Activated CD4-positive, alpha-beta T cell treated with anti-CD3 and anti-CD28 coated beads, Interleukin-2, Interleukin-6, amounts not matched to agents 100 ng/mL and 50 ng/mL, durations not matched to agents 16 hours and 8 hours (primary cell): ENCODE measurements at places on chromosomes 5 and 9.

DNA sequence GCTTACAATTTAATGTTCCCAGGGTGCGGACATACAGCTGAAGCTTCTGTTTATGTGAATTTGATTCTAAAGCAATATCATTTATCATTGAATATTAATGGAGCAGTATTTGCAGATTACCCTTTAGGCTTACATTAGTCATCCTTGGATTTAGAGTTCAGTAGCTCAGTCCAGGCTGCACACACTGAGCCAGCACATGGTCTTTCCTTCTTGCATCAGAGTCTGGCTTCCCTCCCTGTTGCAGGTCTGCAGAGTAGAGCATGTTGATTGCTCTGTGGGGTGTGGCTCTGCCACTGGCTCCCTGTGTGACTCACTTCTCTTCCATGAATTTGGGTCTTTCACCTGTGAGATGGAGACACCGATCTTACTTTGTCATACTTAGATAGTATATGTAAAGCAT is 36.8 kb downstream of the NSG2 start:
- DNase-seq: no peak

DNA sequence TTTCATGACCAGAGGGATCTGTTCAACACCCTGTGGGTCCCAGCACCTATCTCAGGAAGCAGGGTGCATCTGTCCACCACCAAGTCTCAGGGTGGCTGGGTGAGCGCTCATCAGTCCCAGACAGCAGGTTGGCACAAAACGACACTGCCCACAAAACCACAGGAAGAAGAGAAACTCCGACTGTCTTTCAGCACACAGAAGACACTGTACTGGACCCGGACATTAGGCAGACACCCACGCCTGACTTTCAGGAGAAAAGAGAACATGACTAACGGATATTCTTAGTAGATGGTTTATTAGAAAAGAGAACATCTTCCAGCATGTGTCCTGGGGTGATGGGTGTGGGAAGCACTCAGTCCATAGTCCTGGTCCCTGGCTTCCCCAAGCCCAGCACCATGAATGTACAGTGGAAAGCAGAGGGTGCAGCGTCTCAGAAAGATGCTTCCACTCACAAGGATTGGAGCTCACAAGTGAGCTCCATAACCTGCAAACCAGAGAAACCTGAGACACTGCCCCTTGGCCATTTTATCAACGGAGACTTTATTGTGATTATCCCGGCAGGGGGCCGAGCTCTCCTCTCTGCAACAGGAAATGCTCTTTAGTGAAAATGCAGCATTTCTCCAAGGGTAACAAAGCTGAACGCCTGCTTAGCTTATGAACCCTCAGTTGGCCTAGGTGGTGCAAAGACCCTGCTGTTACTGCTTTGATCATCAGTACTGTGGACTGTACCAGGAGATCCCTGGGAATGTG is 35.8 kb upstream of the LCP2 start:
- peak; percentile 89 for DNase-seq

- DNase-seq: no peak
Observed at GRCh38 chr5:74322944-74323343, 317.6 kb downstream of the ENC1 start.

DNA sequence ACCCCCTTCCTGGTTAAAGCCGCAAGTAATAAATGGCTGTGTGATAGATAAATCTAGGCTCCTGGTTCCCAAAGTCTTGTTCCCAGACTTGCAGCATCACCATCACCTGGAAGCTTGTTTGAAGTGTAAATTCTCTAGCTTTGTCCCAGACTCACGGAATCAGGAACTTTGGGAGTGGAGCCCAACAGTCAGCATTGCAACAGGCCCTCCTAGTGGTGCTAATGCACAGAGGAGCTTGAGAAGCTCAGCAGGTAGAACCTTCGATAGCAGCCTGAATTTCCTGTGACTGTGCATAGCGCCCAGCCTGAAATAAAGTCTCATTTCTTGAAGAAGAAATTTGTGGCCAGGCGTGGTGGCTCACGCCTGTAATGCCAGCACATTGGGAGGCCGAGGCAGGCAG is 30.3 kb upstream of the MELK start:
- DNase-seq: no peak

DNA sequence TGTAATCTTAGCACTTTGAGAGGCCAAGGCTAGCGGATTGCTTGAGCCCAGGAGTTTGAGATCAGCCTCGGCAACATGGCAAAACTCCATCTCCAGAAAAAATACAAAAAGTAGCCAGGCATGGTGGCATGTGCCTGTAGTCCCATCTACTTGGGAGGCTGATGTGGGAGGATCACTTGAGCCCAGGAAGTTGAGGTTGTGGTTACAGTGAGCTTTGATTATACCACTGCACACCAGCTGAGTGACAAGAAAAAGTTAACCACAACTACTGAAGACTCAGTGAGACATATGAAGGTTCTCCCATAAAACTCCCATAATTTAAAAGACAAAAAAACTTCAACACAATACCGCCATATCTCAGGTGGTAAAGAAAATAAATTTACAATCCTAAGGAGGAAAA is 98.0 kb downstream of the NR6A1 start:
- peak; percentile 15 for DNase-seq

- DNase-seq: peak; percentile 76
Observed at GRCh38 chr5:169302491-169303118, 1.7 kb upstream of the SLIT3 start.

- DNase-seq: peak; percentile 80
Observed at GRCh38 chr9:136283291-136284235, 20.3 kb downstream of the CCDC187 start.

DNA sequence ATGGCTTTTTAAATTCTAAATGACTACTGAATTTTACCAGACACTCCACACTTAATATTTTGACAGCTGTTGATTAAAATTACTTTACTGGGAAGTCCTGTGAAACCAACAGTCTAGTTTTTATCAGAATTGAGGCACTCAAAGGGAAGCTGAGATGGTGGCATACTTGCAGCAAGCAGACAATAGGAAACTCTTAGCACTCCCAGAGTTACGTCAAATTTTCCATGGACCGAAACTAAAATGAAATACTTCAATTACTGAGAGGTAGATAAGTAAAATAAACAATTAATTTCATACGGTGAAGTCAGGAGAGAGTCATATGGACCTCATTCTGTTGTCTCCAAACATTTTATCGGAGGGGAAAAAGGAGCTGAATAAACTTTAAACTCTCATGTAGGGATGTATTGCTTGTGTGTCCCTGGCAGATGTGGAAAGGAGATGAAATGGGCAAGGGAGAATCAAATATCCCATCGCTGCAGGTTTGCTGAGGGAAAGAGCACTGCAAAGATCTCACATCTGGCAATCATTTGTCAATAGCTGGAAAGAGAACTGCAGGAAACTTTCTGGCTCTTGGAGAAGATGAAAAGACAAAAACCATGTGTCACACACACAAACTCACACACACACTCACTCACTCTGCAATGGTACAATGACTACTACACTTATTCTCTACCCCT is 189.4 kb downstream of the BNC2 start:
- DNase-seq: no peak

- DNase-seq: no peak
Observed at GRCh38 chr5:10021248-10021647, 228.4 kb downstream of the ATPSCKMT start.

DNA sequence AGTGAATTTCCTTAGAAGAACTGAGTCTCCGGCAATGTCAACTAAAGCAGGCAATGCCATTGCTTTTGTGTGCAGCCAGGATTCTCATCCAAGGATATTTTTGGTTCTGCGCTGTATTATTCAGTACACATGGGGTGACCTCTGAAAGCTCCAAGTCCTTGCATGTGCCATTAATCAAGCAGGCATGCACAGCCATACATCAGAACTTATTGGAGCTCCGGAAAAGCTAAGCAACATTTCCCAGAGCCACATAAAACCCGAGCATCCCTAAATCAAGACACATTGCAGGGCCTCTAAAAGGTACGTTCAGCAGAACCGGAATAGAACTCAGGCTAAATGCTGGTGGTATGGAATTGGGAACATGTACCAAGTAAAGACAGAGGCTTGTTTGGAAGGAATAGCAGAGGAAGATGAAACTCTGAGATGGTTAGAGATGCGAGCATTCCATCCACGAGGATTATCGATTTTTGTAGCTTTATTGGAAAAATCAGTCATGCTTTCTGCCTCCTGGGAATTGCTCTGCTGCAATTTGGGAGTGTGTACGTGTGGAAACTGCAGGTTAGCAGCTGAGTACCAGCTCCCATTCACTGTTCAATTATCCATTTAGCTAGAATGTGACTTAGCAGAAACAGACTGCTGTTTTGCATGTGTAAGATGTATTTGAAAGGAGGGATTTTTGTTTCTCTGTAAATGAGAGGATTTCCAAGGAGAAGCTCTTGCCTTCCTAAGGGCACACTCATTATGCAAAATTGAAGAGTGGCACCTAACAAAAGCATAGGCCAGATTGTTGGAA is 143.7 kb upstream of the WWC1 start:
- DNase-seq: no peak

GRCh38 chr9:130196643-130197042 is 24.4 kb downstream of the NCS1 start:
- no peak for DNase-seq

DNA sequence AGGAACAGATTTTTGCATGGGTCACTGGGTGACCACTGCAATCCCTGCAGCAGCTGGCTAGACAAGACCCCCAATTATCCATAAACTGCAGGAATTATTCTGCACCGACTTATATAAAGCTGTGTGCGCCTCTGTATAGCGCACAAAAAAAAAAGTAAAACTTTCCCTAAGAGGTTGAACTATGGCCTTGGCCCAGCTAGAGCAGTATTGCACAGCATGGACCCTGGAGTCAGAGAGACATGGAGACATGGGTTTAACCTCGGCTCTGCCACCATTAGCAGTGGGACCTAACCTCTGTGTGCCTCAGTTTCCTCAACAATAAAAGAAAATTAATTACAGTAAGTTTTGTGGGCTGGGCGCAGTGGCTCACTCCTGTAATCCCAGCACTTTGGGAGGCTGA is 17.1 kb upstream of the GRPEL2 start:
- DNase-seq: no peak

DNA sequence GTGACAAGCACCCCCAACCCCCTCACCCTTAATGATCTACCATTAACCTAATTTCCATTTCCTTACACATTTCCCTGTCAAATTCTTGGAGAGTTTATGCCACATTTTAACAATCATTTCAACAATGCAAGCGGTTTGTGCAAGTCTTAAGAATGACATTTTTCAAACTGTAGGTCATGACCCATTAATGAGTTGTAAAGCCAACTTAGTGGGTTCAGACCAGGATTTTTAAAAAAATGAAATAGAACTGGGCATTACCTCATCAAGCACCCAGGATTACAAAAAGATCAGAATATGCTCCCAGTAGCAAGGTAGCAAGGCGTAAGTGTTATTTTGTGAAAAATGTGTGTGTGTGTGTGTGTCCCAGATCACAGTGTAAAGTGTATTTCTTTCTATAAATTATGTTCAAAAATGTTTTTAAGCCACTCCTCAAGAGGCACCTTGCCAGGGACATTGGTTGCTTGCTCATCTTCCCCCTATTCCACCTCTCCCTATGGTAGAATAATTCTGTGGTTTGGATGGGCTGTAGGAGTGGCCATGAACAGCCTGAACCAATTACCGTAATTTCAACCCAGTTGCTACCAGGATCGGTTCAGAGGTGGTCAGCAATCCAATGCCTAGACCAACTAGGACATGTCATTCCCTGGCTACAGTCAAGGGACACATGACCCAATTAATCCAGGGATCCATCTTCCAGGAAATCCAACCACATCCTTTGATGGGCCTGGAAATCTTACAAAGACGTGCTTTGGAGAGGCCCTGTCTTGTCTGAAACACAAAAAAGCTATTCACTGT is 14.4 kb upstream of the TGFBR1 start:
- DNase-seq: no peak

DNA sequence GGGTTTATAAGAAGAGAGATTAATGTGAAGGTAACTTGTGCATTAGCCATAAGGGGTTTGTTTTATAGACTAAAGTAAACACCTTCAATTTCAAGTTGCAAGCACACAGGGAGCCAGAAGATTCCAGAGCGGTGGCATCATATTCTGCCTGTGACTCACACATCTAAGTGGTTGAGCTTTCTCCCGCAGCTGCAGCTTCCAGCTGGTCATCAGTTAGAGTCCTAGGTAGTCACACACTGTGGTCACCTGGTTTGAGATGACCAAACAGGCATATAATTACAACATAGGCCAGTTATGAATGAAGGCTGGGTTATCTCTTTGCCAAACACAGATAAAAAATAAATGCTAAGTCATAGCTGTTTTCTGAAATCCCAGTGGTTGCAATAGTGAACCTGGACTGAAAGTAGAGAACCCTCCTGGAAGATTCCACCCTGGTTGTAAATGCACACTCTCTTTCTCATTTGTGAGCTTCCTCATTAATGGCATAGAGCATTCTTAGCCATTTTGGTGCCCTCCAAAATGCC is 171.3 kb downstream of the GDNF start:
- DNase-seq: no peak

GRCh38 chr9:136174779-136175615 is 29.9 kb downstream of the LHX3 start:
- no peak for DNase-seq

GRCh38 chr5:74289238-74289637 is 351.3 kb downstream of the ENC1 start:
- no peak for DNase-seq

DNA sequence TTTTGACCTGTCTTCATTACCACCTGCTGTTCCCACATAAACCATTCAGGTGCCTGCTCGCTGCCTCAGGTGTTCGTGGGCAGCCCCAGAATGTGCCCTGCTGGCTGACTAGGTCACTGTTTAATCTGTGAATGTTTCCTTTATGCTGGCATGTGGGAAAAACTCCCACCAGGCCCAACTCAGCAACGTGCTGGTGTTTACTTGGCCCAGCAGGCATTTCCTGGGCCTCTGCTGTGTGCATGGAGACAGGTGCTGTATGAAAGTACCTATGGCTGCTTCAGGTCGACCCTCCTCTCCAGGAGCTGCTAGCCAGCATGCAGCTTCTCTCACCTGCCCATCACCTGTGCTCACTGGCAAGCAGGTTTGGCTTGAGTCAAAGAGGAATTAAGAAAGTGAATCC is 65.8 kb downstream of the RAD23B start:
- no peak for DNase-seq

DNA sequence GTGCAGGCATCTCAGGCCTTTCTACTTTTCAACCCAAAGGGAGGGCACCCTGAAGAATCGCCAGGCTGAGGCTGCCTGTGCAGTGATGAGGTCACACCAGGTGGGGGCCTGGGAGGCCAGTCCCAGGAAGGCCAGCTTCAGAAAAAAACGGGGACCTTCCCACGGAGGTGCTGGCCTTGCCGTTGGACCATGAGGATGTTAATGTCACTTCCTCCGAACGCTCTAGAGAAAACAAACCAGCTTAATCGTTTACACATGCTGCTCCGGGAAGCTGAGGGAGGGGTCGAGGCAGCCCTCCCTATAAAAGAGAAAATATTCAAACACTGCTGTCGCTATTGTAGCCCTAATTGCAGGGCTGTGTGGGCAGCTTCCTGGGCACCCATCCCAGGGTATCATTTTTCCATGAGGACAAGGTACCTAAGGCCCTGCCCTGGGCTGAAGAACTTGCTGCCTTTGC is 27.0 kb downstream of the PTGES start:
- DNase-seq: no peak

GRCh38 chr9:134065612-134066419 is 2.0 kb downstream of the BRD3 start:
- peak; percentile 93 for DNase-seq

- DNase-seq: peak; percentile 43
Observed at GRCh38 chr9:135797507-135798262, 95.7 kb downstream of the KCNT1 start.

GRCh38 chr5:10599113-10599512 is 35.2 kb downstream of the ANKRD33B start:
- DNase-seq: no peak

GRCh38 chr5:89105836-89106235 is 222.9 kb upstream of the MEF2C start:
- no peak for DNase-seq

- no peak for DNase-seq
Observed at GRCh38 chr9:92308893-92309292, 15.4 kb upstream of the IARS1 start.
